ENCODE measurements at places on chromosomes 2 and 18.
A peak's percentile ranks its signal among the peaks of the same experiment; 100 is the strongest.

GRCh38 chr18:47549021-47549540 is 297.6 kb upstream of the SKOR2 start:
- DNase-seq = no peak

DNA sequence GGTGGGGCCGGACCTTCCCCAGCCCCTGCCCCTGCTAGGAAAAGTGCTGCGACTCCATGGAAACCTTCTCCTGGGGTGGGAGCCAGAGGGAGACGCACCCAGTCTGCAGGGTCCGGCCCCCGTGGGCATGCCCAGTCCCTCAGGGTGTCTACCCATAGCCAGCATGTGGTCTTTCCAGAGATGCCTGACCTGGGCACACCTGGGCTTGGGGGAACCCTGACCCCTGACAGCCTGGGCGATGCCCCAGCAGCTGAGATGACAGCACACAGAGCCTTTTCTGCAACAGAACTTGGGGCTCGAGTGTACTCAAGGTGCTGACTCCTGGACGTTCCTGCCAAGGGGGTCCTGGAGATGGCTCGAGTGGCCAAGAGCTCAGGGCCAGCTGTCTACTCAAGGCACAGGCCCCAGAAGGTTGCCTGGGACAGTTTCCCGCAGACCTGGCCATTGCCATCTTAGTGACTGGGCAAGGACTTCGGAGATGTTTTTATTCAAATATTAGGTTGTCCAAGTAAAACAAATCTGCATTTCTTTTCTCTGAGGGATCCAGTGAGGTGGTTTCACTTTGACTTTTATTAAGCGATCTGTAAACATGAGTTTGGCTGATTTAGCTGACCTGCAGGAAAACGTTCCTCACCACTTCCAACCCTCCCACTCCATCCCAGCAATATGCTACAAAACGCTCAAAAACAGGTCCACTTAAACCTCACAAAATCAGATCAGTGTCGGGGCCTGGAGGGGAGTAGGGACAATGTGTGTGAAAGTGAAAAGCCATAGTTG is 228.0 kb downstream of the EIPR1 start:
- no peak for DNase-seq

- no peak for DNase-seq
These were observed 62.1 kb downstream of the LBH start for GRCh38 chr2:30293303-30293921.

GRCh38 chr18:70176537-70176936 is 28.9 kb downstream of the RTTN start:
- no peak for DNase-seq

DNA sequence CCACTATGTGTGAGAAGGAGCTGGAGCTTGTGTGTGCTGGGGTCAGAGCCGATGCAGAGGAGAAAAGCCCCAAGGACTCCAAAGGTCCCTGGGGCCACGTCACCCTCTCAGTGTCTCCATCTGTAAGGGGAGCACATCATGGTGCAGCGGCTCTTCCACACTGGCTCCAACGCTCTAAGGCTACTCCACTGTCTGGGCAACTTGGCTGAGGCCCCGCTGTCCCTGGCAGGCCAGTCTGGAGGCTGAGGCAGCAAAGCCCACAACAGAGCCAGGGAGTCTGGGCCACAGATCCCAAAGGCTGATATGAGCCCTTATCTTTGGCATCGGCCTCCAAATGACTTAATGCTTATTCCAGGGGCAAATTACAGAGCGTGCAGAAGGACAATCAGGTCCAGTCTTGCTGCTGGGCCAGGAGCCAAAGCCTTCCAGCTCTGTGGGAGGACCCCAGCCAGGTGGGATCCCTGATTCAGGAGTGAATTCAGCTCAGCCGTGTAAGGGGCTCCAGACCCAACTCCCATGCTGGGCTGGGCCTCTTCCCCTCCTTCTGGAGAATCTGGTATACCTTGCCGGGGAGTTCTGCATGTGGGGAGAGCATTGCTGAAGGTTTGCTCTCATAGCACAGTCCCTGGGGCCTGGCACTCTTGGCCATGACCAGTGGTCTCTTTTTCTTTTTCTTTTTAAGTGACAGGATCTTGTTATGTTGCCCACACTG is 1.8 kb upstream of the DUSP2 start:
- DNase-seq = no peak

DNA sequence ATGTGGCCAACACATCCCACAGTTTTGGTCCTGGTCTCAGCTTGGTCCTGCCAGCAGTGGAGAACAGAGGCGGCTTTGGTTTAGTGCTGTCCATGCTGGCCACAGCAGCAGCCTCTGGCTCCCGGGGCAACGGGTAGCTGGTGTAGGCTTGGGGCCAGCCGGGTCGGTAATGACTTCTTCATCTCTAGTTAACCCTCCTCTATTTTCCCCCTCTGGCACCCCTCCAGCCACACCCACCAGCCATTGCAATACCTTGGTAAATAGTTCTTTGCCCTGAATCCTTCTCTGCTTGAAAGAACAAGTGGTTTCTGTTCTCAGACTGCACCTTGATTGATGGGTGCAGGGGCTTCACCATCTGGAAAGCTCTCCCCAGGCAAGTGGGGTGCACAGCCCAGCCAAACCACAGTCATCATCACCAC is 31.7 kb upstream of the ZNF396 start:
- no peak for DNase-seq

DNA sequence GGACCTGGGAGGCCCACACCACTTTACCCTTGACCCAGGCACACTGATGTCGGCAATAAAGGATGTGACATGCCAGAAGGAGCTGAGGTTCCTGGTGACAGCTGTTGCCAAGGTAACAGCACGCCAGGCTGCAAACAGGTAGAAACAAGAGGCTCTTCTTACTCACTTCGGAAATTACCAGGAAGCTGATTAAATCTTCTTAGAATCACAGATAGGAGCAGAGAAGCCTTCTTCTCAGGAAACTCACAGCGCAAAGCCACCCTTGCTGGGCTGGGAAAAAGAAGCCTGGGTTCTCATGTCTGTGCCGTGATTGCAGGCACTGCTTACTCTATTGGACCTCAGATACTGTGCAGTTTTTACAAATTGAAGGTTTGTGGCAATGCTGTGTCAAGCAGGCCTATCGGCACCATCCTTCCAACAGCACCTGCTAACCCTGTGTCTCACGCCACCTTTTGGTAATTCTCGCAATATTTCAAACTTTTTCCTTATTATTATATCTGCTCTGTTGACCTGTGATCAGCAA is 61.0 kb upstream of the TAF1B start:
- peak; percentile 78 for DNase-seq

- no peak for DNase-seq
These were observed 39.7 kb downstream of the ANXA4 start for GRCh38 chr2:69781321-69782248.

- no peak for DNase-seq
These were observed 217.9 kb downstream of the VAPA start for GRCh38 chr18:10131460-10132395.

DNA sequence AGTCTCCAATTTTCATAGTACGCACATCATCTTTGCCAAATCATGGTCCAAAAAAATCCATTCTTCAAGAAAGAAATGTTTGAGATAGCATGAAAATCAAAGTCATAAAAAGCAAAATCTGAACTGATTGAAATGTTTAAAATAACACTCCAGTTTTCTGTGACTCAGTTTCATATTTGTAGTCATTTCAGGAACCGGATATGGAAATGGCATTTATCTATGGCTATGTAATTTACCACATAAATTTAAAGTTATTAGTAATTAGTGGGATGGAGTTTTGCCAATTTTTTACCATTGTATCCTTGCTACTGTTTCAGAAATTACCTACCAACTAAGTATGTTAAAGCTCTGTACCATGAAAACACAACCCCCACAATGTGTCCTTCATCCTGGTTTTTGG is 456.6 kb upstream of the ACVR2A start:
- DNase-seq = no peak

- no peak for DNase-seq
These were observed 264.3 kb upstream of the RASGRP3 start for GRCh38 chr2:33212151-33212550.

DNA sequence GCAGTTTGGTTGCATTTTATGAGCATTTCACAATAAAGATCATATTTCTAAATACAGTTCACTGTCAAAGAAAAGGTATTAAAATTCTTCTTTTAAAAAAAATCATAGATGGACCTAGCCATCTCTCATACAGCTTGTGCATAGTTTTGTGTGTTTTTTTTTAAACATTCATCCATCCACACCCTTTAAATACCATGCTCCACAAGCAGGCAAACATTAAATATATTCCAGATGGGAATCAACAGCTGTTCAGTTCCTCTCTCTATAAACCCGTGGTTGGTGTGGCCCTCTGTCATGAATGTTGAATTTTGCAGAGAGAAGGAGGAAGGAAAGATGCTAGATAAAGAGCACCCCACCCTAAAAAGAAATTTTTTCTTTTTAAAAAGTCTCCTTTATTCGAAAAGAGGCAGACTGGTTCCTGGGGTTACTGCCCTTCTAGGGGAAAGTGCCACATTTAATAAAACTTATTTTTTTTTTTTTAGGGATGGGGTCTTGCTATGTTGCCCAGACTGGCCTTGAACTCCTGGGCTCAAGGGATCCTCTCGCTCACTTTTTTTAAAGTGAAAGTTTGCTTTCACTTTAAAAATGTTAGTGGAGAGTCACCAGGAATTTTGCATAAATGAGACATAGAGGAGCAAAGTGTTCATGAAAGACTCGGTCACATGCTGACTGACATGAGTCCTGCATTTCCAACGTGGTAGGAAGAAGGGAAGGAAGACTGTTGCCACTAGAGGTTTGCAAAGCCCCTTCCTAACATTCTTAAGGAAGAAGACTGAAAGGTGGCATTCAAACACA is 73.9 kb upstream of the LMAN1 start:
- DNase-seq = no peak

- no peak for DNase-seq
These were observed 93.2 kb downstream of the SOCS6 start for GRCh38 chr18:70382017-70382416.

GRCh38 chr2:118835746-118836410 is 11.6 kb downstream of the EN1 start:
- no peak for DNase-seq

DNA sequence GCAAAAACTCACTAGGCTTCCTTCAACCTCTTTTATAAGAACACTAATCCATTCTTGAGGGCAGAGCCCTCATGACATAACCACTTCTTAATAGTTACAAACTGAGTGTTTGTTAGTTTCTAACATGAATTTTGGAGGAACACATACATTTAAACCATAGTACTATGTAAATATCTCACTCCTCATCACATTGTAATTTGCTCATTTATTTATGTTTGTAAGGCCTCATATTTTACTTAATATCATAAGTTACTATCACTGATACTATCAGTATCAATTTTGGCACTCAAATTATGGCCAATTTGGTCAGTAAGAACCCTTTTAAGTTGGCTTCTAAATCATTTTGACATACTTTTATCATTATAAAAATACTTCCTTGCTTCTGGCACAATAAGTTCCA is 603.1 kb downstream of the ZEB2 start:
- DNase-seq = no peak

DNA sequence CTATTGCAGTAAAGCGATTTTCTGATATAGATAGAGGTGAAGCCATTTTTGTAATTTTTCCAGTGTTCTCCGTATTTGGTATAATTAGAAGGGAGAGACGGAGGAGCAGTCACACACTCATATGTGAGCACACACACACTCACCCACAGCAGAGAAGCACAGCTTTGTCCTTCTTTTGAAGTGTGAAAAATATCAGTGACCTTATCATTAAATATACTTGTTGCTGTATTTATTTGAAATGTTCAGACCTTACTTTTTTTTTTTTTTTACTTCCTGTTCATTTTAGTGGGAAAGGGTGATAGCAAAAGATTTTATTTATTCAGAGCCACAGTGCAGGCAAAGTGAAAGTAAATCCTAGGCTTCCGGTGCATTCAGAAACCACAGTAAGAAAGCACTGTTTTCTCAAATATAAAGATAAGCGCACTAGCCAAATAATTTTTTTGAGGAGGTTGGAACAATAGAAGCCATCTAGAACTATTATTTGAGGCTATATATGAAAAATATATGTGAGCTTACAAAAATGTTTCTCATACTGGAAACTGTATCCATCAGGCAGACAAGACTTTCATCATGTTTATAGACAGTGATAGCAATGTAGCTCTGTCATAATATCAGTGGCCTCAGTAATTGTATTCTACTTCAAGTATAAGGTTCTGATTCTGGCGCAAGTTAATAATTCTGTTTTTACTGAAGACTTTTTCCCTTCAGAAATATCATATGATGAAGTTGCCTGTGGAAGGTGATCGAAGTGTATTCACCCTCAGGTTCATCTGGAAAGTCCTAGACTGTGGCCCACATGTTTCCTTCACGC is 37.2 kb downstream of the TSHZ1 start:
- DNase-seq = no peak

DNA sequence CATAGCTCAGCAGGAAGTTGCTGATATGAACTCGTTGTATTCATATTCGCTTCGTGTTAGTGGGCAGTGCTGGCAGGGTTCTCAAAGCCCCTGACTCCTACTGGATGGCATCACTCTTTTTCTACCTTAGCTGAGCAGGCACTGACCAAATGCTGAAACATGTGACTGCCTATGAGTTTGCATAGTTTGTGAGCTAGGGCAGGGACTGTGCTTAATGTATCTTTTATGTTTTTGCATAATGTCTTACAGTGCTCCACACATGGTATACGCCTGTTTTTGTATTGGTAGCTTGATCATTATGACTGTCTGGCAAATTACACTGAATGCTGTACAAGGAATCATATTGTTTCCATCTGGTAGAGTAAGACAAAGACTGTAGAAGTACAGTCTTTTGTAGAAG is 305.3 kb downstream of the PARD3B start:
- no peak for DNase-seq

GRCh38 chr2:9497017-9497416 is 22.7 kb downstream of the IAH1 start:
- no peak for DNase-seq

- no peak for DNase-seq
These were observed 92.7 kb upstream of the CNGA3 start for GRCh38 chr2:98253461-98254070.

DNA sequence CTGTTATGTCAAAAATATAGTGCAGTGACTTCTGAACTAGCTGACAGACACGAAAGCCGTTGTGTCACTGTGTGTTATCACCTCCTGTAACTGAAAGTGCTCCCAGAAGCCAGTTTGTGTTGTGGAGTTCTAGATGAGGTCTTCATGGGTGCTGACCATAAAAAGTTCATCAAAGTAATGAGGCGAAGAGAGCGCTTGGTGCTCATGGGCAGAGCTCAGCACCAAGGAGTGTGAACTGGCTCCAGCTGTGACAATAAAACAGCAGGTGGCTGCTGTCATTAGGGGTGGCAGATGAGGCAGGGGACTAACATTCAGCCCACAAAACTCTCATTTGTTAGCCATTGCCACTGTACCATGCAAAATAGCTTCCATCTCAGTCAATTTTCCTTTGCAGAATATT is 151.1 kb downstream of the ZNF407 start:
- no peak for DNase-seq

GRCh38 chr2:42113452-42113851 is 55.7 kb upstream of the EML4 start:
- no peak for DNase-seq

GRCh38 chr18:23943104-23943503 is 71.5 kb upstream of the TTC39C start:
- DNase-seq = peak; percentile 46

All from stimulated activated CD4-positive, alpha-beta T cell treated with anti-CD3 and anti-CD28 coated beads, TNF-alpha, amount 100 ng/mL, for 24 hours (primary cell).